ENCODE measurements at places on chromosomes 7 and 10.

- peak; percentile 68 for DNase-seq
Observed at GRCh38 chr7:87599336-87599735, 1.3 kb downstream of the ABCB1 start.

- peak; percentile 56 for DNase-seq
Observed at GRCh38 chr7:5528815-5529442, 105.3 kb upstream of the TNRC18 start.

GRCh38 chr7:2247141-2247995 lies 5.3 kb downstream of the NUDT1 start:
- no peak for DNase-seq

DNA sequence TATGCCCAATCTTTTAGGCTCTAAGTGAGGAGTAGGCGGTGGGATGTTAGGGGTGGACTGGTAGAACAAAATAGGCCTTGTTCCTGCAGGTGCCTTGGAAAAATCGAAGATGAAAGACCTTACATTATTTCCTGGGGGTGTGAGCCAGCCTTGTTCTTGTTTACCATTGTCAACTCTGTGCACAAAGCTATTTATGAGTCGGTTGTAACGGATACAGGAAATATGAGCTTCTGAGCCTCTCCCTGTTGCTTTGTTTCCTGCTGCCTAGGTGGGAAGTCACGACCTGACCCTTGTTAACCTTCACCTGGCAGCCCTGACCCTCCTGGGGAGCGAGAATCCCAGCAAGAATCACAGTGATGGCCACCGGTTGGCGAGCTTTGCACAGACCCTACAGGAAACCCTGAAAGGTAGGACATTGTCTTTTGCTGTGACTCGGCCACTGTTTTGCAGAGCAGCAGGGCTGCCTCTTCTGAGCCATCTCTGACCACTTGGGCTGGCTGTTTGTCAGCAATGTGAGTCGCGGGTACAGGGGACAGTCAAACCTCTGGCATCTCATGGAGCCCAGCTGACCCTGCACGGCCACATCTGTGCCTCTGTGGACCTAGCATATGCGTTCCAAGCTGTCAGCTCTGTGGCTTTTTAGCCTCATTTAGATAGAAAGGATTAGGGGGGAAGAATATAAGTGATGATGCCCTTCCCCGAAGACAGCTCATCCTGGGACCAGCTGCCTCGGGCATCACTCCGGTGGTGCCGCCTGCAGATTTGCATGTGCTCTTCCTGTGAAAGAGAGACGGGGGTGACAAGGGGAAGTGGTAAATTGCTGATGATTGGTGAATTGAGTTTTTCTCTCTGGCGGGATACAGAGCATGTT lies 102.1 kb upstream of the ANLN start:
- peak; percentile 67 for DNase-seq

- DNase-seq, result no peak
Observed at GRCh38 chr7:158536871-158537515, 50.6 kb downstream of the PTPRN2 start.

DNA sequence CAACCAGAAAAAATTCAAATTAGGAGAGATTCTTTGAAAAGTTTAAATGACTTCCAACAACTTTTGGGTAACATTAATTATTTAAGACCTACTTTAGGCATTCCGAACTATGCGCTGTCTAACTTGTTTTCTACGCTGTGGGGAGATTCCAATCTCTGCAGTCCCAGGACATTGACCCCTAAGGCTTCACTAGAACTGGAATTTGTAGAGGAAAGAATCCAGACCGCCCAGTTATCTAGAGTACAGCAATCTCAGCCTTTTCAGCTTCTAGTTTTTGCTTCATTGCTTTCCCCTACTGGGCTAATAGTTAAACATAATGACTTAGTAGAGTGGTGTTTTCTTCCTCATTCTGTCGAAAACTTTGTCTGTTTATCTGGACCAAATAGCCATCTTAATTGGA lies 14.9 kb upstream of the DDC start:
- no peak for DNase-seq

GRCh38 chr7:4080954-4081353 lies 601.1 kb upstream of the FOXK1 start:
- DNase-seq, result no peak

DNA sequence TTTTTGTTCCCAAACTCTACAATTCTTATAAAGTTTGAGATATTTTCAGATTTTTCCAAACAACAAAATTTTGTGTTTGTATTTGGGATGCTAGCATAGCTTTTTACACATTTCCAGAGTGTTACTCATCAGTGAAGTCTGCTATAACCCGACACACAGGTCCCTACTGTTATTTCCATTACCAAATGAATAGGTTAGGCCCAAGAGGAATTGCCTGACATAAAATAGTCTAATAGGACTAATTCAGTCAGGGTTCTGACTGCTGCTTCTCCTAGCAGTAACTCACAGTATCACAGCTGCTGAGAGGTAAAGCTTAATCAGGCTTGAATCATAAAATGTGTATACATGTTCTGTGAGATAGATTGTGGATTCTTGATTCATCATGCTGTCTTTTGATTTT lies 49.1 kb upstream of the STRIP2 start:
- DNase-seq, result no peak

DNA sequence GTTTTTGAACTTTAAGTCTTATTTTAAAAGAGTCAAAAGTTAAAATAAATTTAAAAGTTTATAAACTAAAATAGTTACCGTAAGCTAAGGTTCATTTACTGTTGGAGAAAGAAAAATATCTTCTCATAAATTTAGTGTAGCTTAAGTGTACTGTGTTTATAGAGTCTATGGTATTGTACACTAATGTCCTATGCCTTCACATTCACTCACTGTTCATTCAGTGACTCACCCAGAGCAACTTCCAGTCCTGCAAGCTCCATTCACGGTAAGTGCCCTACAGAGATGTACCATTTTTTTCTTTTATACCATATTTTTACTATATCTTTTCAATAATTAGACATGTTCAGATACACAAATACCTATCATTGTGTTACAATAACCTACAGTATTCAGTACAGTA lies 97.6 kb downstream of the PTN start:
- DNase-seq, result no peak

GRCh38 chr10:27635290-27635689 lies 110.3 kb downstream of the MKX start:
- no peak for DNase-seq

- no peak for DNase-seq
Observed at GRCh38 chr7:121126201-121126600, 137.7 kb downstream of the CPED1 start.

DNA sequence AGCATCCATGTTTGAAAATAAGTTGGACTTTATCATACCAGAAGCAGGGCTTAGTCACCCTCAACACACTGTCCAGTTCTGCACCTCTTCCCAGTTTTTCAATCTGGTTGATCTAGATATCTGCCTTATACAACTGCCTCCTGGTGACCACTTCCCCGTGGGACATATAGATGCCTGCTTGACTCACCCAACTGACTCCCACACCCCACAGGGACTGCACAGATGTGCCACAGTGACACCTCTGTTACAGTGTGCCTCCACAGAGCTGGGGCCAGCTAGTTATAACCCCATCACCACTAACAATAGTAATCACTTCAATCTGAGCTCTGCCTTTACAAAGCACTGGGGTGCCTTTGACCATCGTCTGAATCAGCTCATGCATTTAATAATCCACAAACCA lies 82.6 kb upstream of the AOAH start:
- no peak for DNase-seq

DNA sequence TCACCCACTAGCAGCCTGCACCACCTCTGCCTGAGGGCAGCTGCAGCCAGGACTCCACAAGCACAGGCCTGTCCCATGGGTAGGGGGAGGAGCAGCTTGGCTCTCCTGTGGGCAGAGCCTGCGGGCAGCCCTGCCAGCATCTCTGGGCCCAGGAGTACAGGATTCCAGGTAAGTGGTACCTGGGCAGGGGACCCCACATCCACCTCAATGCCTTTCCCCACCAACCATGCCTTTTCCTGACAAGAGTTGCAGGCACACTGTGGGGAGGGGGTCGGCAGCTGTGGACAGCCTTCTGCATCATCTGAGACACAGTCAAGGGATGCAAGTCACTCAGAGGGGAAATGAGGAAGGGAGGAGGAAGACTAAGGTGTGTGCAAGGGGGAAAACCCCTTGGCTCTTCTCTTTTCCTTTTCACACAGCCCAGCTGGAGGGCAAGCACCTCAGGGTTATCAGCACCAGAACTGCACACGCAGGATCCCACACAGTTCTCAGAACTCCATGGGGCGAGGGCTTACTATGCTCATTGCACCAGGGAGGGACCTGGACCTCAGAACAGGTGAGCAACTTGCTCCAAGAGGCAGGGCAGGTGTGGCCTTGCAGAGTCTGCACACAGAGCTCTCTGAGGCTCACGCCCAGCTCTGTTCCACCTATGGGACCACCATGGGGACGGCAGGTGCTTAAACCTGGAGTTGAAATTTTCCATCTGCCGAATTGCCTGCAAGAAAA lies 16.5 kb upstream of the ANTXRL start:
- DNase-seq, result peak; percentile 43

DNA sequence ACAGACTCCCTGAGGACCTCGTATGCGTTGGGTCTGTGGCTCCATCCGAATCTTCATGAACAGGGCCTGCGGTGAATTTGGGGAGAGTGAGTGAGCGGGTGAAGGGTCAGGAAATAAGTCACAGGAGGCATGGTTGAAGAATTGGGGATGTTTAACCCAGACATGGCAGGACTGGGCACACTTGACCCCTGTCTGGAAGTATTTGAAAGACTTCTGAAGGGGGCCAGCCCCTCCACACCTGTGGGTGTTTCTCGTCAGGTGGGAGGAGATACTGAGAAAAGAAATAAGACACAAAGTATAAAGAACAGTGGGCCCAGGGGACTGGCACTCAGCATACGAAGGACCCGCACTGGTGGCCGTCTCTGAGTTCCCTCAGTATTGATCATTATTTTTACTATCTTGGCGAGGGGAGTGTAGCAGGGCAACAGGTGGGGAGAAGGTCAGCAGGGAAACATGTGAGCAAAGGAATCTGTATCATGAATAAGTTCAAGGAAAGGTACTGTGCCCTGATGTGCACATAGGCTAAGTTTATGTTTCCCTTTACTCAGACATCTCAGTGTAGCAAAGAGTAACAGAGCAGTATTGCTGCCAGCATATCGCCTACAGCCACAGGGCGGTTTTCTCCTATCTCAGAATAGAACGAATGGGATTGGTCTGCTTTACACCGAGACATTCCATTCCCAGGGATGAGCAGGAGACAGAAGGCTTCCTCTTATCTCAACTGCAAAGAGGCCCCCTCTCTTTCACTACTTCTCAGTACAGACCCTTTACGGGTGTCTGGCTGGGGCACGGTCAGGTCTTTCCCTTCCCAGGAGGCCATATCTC lies 38.2 kb upstream of the PFKFB3 start:
- DNase-seq, result no peak

DNA sequence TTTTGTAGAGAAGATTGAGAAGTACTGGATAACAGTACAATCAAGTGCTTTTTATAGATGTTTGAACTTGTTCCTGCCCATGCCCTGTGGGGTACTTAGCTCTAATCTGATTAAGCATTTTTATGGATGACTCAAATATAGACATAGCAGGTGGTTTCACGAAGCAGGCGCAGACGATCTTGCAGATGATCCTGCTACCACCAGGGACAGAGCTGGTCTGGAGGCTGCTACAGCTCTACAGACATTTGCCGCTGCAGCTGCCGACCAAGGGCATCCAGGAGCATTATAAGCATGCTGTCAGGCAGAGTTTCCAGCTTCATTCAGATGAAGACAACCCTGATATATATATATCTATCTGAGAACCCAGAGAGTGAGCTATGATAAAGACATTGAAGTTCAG lies 650.4 kb downstream of the NXPH1 start:
- no peak for DNase-seq

DNA sequence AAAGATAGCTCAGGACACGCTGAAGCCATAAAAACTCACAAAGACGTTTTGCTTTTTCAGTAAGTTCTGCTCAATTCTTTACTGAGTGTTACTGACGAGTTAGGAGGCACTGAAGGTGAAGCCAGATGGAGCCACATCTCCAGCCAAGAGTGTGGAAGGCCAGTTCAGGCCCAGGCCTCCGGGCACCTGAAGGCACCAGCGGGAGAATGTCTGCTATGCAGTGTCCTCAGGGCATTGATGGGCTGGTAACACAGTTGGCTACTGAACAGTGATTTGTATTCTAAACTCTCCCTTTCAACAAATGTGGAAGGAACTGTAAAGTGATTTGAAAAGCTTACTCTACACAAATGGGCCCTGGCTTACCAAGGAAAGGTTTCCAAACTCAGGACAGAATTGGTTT lies 64.8 kb upstream of the SVIL start:
- DNase-seq, result no peak

GRCh38 chr10:3853547-3854303 lies 68.7 kb upstream of the KLF6 start:
- DNase-seq, result no peak

DNA sequence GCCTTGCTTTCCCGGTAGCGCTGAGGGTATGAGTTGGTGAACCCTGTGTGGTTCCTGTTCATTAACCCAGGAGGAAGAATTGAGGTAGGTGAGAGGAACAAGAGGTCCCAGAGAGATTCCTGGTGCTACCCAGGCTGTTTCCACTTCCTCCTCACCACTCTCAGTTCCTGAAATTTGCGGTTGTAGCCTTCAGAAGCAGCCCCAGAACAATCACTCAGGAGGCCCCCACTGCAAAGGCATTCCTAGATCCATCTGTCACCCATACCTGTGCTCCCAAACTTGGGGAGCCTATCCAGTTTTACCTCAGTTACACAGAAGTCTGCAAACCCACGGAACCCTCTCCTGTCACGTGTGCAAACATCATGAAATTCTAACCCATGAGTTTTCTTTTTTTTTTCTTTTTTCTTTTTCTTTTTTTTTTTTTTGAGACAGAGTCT lies 9.0 kb upstream of the PIP4K2A start:
- DNase-seq, result no peak

GRCh38 chr7:95220328-95220727 lies 104.0 kb downstream of the PON1 start:
- DNase-seq, result no peak

DNA sequence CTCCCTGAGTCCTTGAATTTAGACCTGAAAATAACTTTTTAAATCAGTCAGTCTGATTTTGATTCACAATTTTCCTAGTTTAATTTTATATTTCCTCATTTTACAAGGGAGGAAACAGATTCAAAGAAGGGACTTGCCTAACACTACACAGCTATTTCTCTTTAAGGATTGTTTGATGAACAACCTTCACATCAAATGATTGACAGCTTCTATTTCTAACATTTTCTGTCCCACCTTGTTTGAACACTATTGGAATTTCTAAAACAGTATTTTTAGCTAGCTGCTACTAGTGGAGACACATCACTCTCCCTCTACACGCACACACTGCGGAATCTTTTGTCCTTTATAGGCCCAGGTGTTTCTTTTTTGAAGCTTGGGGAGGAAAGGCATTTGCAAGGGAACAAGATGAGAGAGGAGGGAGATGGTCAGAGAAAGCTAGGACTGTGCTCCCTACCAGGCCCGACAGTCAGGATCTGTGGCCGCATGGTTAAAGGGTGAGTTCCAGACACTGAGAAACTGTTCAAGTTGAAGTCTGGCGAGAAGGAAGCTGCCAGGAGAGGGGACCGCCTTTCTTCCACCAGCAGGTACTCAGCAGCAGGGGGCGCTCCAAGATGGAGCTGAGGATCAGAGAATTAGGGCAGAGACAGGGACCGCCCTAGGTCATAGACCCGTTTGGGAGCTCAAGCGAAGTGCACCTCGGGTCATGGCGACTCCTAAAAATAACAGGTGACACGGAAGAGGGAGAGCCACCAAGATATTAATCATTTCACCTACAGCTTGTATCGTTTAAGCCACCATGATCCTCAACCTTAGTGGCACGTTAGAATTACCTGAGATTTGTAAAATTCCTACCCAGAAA lies 49.7 kb downstream of the DNAJC12 start:
- DNase-seq, result peak; percentile 37
